Activated CD4-positive, CD25-positive, alpha-beta regulatory T cell (primary cell): ENCODE measurements at places on chromosomes 7 and 10.

DNA sequence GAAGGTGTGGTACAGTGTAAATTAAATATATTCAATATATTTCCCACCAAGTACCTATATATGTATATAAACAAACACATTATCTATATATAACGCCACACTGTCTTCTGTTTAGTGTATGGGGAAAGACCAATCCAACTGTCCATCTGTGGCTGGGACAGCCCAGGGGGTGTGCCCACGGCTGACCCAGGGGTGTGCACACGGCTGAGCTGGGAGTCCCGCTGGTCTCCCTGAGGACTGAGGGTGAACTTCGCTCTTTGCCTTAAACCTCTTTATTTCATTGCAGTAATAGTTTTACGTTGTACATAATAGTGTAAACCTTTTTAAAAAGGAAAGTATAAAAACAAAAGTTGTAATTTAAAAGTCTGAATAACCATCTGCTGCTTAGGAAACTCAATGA is 6.3 kb downstream of the EN2 start:
- no peak for DNase-seq

DNA sequence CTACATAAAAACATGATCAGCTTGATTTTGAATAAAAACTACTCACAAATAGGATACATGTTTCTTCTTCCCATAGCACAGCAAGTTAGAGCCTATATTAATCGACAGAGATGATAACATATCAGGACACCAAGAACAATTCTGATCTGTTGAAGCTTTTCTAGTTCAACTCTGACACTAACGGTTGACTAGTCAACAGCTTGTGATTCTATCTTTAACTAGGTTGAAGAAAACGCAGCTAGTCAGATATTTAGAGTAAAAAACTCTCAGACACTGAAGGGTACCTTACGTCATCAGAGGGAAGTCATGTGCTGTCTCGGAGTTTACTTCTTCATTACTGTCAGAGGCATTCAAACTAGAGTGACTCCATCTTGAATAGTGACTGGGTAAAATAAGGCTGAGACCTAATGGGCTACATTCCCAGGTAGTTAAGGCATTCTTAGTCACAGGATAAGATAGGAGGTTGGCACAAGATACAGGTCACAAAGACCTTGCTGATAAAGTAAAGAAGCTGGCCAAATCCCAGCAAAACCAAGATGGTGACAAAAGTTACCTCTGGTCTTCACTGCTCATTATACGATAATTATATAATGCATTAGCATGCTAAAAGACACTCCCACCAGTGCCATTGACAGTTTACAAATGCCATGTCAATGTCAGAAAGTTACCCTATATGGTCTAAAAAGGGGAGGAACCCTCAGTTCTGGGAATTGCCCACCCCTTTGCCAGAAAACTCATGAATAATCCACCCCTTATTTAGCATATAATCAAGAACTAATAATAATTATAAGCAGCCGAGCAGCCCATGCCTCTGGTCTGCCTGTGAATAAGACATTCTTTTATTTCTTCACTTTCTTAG is 21.3 kb downstream of the CCDC71L start:
- no peak for DNase-seq

DNA sequence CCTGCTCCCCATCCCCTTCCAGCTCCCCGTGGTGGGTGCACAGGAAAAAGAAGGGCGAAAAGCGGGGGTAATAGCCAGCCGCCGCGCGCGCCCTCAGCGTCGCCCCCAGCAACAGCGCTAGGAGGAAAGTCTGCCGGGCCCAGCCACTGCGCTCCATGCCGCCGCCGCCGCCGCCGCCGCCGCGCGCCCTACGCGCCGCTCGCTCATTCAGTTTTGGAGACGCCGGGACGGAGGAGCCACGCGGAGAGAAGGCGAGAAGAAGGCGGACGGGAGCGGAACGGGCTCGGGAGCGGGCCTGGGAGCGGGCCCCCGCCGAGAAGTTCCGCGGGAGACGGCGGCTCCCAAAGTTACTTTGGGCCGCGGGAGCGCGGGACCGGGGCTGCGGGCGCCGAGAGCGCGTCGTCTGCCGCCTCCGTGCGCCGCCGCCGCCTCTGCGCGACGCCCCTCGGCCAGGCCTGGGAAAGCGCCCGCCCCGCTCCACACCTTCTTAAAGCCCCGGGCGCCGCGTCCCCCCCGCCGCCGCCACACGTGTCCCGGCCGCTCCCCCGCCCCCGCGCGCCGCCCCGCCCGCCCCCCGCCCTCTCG is at the start of gene RELN:
Gene RELN (minus strand): TSS at position 459 of the 585 bp plus-strand sequence. CDS start 302 bp downstream, at position 157.
- DNase-seq, result no peak

- no peak for DNase-seq
Observed at GRCh38 chr7:38452681-38453108, 178.5 kb downstream of the AMPH start.

GRCh38 chr7:7535691-7536090 is at the start of gene COL28A1:
Gene COL28A1 (minus strand): TSS chr7:7535873. CDS start chr7:7532875, 2,998 bp downstream.
- no peak for DNase-seq

DNA sequence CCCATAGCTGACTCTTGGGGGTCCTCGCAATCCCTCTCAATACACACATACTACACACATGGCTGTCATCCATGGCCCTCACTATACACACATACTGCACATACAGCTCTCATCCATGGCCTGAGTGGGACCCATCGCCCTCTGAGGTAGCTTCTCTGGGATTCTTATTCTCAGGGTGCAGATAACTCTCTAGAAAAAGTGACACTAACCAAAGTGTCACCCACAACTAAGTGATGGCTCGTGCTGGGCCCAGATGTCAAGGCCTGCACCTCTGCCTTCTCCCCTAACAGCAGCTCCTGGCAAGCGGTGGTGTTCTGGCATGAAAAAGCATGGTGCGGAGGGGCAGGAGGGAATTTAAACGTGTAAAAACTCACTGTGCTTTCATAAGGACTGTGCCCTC is 62.7 kb upstream of the ZPBP start:
- no peak for DNase-seq

DNA sequence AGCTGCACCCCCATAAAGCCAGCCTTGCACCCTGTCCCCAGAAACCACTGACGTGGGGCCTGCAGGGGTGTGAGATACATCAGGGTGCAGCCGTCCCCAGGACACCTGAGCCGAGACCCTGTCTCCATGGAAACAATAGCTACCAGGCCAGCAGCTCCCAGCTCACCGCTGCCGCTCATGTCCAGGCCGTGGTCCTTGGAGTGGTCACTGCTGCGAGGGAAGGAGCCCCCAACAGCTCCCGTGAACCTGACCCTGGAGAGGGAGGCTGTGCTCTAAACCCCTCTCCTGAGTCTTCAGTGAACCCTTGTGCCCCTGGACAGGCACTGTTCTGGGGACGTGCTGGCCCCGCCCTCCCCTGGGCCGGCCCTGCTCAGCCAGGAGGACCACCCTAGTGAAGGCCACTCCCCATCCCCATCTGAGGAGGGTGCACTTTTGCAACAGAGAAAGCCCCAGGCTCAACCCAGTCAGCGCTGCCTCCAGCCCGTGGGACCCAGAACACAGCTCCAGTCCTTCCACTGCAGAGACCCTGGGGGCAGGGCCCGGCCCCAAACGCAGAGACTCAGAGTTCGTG is 19.6 kb upstream of the INPP5A start:
- DNase-seq, result no peak

GRCh38 chr10:93541402-93542357 is 24.8 kb upstream of the FFAR4 start:
- DNase-seq, result no peak

DNA sequence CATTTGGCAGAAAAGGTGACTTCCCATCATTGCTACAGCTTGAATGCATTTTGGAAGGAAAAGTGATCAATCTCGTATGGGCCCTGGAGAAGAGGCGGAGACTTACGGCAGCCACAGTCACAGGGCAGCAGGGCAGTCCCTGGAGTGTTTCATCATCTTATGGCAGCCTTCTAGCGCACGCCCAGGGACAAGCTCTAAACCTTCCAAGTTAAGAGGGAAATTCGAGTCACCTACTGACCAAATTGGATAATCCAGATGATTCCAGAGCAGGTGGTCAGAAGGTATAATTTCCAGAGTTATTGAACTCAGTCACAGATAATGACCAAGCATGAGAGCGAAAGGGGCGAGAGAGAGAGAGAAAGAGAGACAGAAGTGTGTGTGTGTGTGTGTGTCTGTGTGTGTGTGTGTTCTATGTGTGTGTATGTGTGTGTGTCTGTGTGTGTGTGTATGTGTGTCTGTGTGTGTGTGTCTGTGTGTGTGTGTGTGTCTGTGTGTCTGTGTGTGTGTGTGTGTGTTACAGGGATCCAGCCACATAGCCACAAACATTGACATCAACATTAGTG is 123.7 kb upstream of the ADAM12 start:
- DNase-seq, result no peak

- DNase-seq, result no peak
Observed at GRCh38 chr7:134450294-134451000, 8.5 kb downstream of the AKR1B1 start.

DNA sequence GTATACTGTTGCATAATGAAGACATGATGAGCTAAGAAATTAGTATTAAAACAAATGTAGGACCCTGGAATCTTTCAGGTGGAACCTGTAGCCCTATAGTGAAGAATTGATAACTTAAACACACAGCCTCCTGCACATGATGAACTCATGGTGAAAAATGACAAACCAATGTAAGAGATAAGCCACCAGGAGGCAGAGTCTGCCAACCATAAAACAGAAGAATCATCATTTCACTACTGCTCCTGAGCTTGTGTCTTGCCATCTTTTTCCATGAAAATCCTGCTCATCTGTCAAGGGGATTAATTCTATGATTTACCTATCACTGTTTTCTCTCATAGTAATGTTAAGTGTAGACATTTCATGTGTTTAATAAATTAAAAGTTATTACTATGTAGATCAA is 363.9 kb downstream of the MALRD1 start:
- no peak for DNase-seq

DNA sequence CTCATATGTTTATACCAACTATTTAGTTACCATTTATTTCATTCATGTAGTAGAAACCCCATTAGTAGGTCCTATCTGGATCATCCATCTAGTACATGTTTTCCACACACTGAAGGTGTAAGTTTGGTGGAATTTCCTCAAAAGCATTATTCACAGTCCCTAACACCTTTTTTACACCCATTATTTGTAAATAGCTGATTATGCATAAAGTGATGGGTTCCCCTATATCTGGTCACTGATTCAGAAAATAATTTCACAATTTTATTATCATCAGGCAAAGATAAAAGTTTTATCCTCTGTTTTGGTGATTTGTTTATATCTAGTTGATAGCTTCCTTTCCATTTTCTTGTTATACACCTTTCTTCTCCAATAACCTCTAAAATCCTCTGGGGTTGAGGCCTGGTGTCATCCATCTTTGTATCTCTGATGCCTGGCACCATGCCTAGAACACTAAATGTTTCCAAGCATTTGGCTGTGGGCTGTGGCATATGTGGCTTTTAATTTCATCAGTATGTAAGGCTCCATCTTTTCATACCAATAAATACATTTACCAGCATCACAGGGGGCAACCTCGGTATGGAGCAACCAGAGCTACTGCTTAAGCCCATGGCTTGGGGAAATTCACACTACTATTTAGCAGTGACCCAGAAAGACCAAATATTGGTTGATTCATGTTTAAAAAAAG is 1089.5 kb upstream of the LRRN3 start:
- DNase-seq, result no peak

DNA sequence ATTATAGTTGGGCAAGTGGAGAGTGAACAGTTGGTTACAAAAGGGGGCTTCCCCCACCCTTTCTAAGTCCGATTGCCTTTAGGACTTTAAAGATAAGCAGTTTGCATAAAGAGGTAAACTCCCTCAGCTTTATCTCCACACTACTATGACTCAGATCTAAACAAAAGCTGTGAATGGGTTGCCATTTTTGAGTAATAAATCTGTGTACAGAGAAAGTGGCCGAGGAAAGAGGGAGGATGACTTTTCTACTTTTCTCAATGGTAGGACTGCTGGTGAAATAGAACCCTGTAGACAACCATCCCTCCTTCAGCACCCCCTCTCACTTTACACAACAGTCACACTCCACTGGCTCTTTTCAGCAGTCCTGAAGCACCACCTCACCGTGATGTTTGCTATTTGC is 71.2 kb downstream of the DNMBP start:
- no peak for DNase-seq

DNA sequence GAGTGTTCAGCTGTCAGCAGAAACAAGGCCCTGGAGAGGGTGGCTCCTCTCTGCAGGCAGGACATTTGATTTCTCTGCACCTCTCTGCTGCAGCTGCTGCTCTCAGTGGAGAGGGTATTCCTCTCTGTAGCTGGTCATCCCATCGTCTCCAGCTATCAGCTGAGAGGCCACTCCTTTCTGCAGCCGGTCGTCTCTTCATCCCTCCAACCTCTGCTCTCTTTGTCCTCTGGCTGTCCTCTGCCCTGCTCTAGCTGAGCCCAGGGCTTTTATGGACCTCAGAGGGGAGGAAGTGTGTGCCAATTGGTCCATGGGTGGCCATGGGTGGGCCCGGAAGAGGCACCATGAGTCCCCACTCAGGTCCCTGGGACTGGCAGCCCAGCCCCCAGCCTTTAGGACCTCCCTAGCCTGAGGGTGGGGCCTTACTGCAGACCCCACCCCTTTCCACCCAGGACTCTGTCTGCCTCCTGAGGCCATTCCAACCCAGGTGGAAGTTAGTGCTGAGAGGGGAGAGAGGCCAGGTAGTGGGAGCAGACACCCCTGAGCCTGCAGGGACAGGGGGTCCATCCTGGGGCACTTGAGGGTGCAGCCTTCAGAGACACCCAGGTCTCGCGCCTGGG is 26.2 kb upstream of the CDCA7L start:
- DNase-seq, result no peak

GRCh38 chr10:10830293-10830986 is 187.2 kb upstream of the CELF2 start:
- DNase-seq, result no peak

GRCh38 chr7:55349121-55349520 is 16.0 kb upstream of the LANCL2 start:
- DNase-seq, result no peak

GRCh38 chr10:19930936-19931893 is 115.0 kb downstream of the PLXDC2 start:
- no peak for DNase-seq

- DNase-seq, result no peak
Observed at GRCh38 chr10:95758351-95759025, 2.5 kb downstream of the ENTPD1 start.

- no peak for DNase-seq
Observed at GRCh38 chr10:65534771-65535170, 1391.1 kb upstream of the LRRTM3 start.

DNA sequence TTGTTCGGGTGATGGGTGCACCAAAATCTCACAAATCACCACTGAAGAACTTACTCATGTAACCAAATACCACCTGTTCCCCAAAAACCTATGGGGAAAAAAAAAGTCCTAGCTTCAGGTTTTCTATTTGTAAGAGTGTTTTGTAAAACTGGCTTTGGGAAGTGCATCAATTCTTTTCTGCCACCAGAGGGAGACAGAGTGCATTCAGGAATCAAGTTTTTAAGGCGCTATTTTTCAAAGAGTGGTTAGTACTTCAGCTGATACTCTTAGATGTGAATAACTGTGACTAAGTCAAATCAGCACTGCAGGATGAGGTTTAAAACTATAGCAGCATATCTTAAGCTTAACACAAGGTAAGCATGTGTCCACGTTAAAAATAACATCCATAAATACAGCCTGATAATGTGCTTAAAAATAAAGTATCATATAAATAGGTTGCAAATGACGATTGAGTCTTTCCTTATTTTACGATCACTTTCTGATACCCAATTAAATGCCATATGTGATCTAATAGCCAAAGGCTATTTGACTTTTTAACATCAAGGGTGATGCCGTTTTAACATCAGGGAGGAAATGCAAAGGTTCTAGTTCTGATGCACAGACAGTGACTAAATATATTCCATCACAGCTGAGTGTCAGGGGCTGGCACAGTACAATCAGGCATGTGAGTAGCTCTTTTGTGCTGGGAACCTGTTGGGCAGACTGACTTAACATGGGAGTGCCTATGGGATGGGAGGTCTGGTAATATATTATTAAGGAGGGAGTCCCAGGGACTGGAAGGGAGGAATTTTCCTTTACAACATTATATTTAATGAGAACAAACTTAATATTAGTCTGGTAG is 10.6 kb upstream of the LYZL2 start:
- DNase-seq, result no peak
